ENCODE measurements at places on chromosomes 3 and 15.
A peak's percentile ranks its signal among the peaks of the same experiment; 100 is the strongest.

DNA sequence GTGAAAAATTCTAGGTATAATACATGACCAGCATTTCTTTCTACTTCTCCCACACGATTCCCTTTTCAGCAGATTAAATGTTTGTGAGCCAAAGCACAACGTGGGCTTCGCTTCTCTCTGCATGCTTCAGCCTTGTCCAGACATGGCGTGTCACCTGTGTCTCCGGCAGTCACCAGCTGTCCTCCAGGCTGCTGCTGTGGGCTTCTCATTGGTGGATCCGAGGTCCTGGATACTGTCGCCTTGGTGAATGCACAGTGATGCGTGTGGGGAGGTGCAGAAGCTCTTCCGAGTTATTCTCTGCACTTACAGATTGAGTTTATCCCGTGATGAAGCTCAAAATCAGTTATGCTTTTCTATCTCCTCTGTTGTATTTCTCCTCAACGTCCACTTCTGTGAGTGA is 23.0 kb upstream of the GOLGA8J start:
- no peak for DNase-seq

- no peak for DNase-seq
These were observed 2.8 kb downstream of the BCL2L10 start for GRCh38 chr15:52109559-52110451.

- no peak for DNase-seq
These were observed 558.0 kb downstream of the FOXP1 start for GRCh38 chr3:71025516-71025915.

DNA sequence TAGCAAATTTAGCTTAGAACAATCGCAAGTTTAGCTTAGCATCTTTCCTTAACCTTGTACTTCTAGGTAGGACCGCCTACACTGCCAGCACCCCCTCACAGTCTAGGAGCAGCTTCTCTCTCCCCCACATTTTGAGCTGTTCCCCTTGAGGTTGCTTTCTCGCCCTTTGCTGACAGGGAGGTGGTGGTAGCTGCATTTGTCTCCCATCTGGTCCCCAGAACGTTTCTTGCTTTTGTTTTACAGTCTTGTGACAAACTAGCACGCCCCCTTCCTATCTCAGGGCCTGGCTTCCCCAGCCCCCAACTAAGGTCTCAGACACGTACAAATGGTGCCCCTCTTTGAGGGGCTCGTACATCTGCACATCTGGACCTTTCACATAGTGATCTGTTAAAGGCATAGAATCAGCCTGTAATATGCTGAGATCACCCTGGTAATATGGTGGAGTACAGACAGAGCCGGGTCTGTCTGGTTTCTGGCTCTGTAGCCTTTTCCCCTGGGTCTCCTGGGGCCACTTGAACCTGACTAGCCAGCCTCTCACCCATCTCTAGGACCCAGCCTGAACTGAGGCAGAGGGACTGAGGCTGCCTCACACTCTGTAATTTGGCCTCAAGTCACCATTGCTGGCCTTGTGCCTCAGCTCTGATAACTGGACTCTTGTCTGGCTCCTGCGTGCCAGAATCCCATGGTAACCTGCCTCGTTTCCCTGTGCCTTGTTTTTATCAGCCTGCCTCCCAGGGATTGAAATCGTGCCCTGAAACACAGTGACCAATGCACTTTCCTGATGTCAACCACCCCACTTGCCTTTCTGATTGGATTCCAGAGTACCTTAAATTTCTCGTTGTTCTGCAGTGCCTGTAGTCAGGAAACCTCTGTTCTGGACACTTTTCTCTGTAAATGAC is 27.7 kb downstream of the CRTC3 start:
- no peak for DNase-seq

DNA sequence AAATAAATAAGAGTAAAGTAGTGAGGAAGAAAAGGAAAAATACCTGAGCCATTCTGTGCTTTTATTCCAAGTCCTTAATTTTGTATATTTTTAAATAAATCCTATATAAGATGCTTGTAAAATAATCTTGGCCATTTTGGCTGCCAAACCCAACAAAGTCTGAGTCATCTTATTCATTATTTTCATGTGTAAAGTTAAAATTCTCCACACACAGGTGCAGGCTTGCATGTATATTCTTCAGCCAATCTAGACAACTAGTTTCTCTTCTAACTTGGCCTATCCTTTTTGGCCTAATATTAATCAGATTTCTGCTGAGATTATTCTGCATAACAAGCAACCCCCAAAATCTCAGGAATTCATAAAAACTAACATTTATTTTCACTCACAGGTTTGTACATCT is 189.8 kb upstream of the ATP11B start:
- DNase-seq, result no peak

DNA sequence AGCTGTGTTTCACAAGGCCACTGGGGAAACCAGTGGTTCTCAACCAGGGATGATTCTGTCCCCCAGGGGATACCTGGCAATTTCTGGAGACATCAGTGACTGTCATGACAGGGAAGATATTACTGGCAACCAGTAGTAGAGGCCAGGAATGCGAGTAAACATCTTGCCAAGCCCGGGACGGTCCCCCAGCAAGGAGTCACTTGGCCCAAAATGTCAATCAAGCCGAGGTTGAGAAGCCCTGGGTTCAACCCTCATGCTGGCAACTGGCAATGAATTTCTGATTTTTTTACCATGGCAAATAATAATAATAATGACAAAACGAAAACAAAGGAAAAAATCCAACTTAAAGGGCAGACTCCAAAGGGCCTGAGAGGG is 65.5 kb upstream of the RPL32 start:
- DNase-seq, result no peak

DNA sequence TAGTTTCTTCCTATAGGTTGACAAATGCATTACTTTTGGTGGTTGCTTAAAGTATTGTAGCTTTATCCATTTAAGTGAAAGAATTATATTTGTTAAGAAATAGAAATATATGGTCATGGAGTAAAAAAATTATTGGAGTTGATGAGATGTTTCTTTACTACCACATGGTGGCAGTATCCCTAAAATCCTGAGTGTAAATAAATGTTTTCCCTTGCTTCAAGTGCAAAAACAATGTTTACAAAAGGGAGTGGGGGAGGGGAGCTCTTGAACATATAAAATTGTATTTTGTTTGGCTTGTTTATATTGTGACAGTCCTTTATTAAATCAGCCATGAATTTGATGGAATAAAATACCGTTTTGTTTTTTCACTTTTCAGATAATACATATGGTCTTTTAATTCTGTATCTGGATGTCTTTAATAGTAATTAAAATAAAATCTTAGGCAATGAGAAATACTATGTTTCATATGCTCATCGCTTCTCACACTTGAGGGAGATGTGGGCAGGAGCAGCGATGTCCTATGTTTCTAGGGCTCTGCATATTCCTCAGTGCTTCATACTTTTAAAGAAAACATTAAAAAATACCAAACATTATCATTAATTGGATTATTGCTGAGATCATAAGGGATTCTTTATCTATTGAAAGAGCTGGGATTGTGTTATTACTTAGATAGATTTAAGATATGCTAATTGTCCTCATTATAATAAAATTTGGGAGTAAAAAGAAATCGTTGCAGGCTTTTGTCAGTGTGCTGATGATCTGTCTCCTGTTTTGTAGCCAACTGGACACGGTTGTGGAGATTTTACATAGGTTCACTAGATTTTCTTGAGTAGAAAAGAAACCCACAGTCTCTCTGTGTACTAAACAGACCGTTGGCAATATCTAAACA is 349.7 kb downstream of the TUSC7 start:
- DNase-seq, result no peak

DNA sequence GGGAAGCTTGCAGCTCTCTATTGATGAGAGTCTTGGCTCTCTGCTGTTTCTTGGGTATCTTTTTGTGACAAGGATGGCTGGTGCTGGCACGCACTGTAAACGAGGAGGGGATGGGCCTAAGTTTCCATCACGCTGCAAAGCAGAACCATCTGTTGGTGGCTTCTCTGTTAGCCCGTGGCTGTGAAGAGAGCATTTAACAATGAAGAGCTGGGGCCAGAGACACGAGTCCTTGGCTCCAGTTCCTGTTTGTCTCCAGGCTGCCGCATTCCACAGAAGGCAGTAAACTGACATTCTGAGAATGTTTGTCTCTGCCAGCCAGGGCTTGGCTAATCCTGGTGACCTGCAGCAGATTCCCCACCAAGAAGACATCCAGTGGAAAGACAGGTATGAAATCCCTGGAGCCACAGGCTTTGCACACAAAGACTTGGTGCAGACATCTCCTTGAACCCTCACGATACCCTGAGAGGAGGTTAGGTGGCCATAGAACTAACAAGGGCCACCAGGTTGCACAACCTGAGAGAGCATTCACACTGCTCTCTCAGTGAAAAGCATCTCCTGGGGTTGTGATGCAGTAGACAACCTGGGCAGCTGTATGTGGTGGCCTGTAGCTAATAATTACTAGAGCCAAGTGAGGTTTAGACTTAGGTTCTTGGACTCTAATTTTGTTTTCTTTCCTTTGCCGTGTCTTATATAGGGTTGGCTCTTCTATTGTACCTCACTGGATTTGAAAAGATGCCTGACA is 130.9 kb downstream of the ASB7 start:
- no peak for DNase-seq

DNA sequence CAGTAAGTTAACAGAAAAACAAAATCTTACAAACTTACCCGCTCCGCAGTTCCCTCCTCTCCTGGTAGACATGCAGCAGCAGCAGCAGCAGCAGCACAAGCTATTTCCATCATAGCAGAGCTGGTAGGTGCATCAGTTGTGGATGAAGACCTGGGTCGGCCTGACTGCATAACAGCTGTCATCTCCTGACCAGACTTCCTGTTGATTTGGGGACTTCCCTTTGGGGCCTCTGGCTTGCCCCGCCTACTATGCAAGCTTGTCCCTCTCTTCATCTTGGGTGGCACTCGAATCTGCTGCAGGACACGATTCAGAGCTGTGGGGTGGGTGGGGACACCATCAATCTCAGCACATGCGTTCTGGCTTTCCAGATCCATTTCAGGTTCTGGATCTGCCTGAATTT is 65.7 kb downstream of the TMCC1 start:
- DNase-seq, result peak; percentile 52

GRCh38 chr15:40911693-40912092 is 17.4 kb downstream of the VPS18 start:
- DNase-seq, result no peak

DNA sequence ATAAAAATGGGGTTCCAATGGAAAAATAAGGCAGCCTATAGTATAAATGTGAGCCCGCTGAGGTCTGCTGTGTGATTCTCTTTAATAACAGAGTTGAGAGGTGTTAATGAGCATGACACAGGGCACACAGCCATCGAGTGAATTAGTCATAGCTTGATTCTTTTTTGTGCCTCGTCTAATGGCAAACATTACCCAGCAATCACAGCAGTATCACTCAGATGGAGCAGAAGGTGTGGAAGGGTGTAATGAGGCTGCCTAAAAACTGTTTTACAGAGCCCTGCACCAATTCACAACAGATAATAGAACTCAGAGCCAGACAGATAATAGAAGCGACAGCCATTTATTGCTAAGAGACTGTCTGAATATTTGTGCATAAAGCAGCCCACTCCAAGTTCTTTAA is 178.6 kb upstream of the TPRG1 start:
- no peak for DNase-seq

DNA sequence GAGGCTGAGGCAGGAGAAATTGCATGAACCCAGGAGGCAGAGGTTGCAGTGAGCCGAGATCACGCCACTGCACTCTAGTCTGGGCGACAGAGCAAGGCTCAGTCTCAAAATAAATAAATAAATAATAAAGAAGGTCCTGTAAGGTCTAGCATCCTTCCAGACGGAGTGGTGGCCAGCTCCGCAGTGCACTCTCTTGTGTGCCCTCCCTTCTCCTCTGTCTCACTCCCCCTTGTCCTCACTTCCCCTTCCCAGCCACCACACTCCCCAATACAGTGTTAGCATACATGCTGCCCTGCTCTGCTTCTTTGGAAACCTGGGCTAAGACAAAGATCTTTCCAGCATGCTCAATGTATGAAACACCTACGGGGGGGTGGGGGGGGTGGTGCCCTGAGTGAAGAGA is 3.4 kb upstream of the CLN6 start:
- DNase-seq, result no peak

DNA sequence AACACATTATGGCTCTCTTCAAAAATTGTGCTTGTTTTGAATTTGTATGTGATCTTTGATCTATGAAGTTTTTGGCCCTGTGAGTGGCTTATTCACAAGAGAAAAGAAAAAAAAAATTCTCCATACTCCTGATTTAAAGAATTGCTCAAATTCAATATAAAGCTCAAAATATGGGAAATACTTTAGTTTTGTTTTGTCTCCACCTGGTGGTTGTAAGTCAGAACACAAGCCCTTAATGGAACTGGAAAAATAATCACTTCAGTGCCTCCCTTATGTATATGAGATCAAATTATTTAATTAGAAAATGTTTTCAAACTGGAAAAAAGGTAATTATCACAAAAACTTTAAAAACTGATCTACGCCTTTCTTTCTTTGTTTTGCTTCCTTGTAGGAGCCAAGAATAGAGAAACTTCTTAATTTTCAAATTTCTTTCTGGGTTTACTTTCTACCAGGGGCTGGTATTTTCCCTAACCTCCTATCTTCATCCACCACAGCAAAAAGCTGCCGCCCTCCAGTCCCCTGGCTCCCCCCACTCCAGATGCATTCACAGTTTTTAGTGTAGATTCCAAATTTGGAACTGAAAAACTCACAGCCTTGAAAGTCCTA is 50.6 kb downstream of the SERP1 start:
- peak; percentile 66 for DNase-seq

DNA sequence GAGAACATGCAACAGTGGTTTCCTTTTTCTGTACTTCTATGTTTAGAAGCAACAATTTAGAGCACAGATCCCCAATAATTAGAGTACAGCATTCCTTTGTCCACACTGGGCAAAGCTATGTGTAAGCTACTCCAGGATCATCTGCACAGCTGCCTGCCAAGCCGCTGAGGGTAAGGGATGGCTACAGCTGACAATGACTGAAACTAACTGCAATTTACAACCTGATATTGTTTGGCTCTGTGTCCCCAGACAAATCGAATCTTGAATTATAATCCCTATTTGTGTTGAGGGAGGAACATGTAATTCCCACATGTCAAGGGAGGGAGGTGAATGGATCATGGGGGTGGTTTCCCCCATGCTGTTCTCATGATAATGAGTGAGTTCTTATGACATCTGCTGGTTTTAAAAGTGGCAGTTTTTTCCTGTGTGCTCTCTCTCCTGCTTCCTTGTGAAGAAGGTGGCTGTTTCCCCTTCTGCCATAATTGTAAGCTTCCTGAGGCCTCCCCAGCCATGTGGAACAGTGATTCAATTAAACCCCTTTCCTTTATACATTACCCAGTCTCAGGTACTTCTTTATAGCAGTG is 54.8 kb upstream of the TNFSF10 start:
- DNase-seq, result no peak

- no peak for DNase-seq
These were observed 101.0 kb downstream of the DNASE1L3 start for GRCh38 chr3:58109752-58110151.

- no peak for DNase-seq
These were observed 388.7 kb downstream of the SHQ1 start for GRCh38 chr3:72459588-72459987.

GRCh38 chr3:111714305-111714704 is 119.2 kb upstream of the ZBED2 start:
- no peak for DNase-seq

- DNase-seq, result no peak
These were observed 122.5 kb downstream of the TJP1 start for GRCh38 chr15:29699791-29700190.

Measured in CD4-positive, alpha-beta T cell treated with Interleukin-21 for 1 hour (primary cell).